ENCODE measurements at places on chromosomes 4 and X. TPM values are rescaled to one million over a fixed set of nuclear protein-coding genes. Genes with fewer than 3 reads are reported as not detected.

CORIN gene
- total RNA-seq = 0.48 TPM

SLC26A1 gene
- total RNA-seq = not detected

AASDH gene
- total RNA-seq = 7.1 TPM

NXT2 gene
- 10.0 TPM for total RNA-seq

ANKRD50 gene
- 14.4 TPM for total RNA-seq

GPR143 gene
- total RNA-seq = 3.6 TPM

USP46 gene
- 16.6 TPM for total RNA-seq

SH3D19 gene
- total RNA-seq = 19.8 TPM

CT45A10 gene
- total RNA-seq = not detected

GLUD2 gene
- total RNA-seq = 1.1 TPM

EDA2R gene
- 4.0 TPM for total RNA-seq

SSX3 gene
- not detected for total RNA-seq

DOK7 gene
- 0.13 TPM for total RNA-seq

ITGB1BP2 gene
- total RNA-seq = 0.80 TPM

MAGEA1 gene
- not detected for total RNA-seq

SPANXN5 gene
- not detected for total RNA-seq

UBL4A gene
- total RNA-seq = 42.8 TPM

TCEAL5 gene
- not detected for total RNA-seq

Measured in epithelial cell of alveolus of lung (primary cell).